ENCODE measurements at places on chromosomes 12 and 14.

- no peak for DNase-seq
Measured at GRCh38 chr12:57027805-57028153, 11.4 kb upstream of the TAC3 start.

DNA sequence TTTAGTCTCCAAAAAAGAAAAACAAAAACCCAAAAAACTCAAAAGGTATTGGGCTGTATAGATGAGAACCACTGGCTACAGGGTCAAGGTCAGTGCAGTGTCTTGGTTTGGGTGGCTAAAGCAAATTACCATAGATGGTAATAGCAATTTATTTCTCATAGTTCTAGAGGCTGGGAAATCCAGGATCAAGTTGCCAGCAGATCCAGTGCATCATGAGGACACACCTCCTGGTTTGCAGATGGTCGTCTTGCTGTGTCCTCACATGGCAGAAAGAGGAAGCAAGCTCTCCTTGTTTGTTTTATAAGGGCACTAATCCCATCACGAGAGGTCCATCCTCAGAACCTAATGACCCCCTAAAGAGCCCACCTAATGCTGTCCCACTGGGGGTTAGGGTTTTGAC is 11.2 kb downstream of the COX14 start:
- no peak for DNase-seq

- no peak for DNase-seq
Measured at GRCh38 chr12:18723752-18724151, 14.1 kb downstream of the PLCZ1 start.

DNA sequence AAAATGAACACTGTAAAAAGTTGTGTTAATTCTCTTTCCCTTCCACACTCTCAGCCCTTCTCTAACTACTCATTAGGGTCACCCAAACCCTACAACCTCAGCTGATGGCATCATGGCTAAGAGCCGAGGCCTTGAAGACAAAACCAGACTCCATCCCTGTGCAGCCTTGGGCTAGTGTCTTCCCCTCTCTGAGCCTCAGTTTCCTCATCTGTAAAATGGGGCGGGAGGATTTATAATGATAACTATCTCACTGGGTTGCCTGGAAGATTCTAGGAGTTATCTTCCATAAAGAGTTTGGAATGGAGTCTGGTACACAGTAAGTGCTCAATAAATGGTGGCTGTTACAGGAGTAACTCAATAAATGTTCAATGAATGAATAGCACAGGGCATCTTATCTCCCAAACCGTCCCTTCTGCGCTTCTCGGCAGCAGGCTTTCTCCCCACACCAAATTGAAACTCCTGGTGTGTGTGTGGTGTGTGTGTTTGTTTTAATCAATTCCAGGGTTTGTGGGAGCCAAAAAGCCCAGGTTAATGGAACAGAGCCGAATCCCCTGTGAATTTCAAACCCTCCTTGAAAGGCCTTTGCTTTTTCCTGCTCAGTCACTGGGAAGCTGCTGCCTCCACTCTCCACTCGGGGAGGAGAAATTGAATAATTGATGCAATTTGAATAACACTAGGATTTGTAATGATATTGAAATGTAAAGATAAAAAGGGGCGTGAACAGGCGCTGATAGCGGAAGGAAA is 61.2 kb upstream of the FAM222A start:
- no peak for DNase-seq

DNA sequence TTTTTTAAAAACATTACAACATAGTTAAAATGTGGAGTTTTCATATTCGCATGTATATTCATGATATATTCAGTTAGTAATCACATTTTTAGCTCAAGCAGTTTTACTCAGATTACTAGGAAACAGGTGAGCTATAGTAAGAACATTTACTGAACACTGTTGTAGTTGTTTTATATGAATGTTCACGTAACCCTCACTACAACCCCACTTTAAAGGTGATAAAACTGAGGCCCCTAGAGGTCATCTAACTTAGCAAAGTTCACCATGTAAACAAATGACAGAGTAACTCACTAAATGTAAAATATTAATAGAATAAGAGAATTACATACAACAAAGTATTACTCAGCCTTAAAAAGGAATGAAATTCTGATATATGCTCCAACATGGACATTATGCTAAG is 26.0 kb downstream of the RPAP3 start:
- DNase-seq = no peak

DNA sequence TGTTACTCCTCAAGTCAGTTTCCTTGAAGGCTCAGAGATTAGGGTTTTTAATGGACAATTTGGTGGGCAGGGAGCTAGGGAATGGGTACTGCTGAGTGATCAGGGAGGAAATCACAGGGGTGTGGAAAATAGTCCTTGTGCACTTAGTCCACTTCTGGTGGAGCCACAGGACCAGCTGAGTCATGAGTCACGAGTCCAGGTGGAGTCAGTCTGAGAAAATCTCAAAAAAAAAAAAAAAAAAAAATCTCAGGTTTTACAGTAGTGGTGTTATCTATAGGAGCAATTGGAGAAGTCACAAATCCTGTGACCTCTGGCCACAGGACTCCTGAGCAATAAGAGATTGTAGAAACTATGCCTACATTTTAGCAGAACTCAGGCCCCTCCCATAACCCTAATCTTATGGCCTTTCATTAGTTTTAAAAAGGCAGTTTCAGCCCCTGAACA is 28.2 kb upstream of the AMN1 start:
- DNase-seq = no peak

DNA sequence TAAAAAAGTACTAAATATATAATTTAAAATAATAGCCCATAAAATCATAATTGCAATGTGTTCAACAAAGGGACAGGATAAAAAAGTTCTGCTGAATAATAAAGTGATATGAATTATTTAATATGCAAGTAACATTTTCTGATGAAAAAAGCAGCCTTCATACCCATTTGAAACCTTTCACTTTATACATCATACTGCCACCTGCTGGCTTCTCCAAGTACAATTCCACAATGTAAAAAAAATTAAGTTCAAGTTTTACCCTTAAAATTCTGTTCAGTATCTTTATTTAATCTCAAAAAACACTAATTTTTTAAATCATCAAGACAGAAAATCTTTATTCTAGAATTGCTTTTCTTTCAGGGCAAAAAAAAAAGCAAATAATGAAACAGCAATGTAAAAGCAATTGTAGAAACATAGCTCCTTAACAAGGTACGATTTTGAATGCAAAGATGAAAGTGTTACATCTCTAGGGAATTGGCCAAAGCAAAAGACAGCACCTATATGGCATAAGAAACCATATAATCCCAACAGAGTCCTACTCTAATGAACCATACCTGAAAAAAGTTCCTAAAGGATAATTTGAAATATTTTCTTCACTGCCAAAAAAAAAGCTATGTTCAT is 15.0 kb downstream of the MDM1 start:
- DNase-seq = no peak

GRCh38 chr14:88129306-88130056 is 124.5 kb downstream of the GPR65 start:
- DNase-seq = no peak

GRCh38 chr12:48118284-48118871 is 786 bp upstream of the PFKM start:
- no peak for DNase-seq

DNA sequence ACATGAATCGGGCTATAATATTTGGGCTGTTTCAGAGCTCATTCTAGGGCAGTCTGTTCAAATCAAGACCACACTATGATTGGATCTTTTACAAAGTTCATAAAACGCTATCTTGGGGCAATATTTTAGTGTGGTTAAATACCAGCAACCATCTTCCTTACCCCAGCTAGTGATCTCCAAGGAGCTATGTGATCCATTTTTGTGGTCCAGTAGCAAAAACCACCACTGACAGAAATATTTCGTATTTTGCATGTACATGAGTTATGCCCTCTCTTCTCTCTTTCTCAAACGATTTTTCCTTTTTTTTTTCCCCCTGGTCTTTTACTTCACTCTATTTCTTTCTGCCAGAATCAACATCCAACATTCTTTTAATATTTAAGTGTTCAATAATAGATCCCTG is 280.6 kb upstream of the KITLG start:
- no peak for DNase-seq

GRCh38 chr12:62543324-62543723 is 76.7 kb downstream of the MON2 start:
- DNase-seq = no peak

DNA sequence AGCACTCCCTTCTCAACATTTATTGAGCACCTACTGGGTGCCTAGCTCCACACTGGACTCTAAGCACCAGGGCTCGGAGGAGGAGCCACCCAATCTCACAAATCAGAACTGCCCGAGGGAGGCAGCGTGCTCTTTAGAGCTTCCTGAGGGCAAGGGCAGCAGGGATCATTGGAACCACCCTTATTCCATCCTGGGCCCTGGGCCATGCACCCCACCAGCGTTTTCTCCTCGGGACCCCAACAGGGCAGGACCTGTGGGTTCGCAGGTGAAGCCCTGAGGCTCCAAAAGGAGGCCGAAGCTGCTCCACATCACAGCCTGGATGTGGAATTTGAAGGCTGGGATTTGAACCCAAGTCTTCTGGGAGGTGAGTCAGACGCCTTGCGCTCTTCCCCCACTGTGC is 15.4 kb downstream of the TMEM119 start:
- no peak for DNase-seq

- DNase-seq = no peak
Measured at GRCh38 chr12:115623764-115624334, 653.6 kb downstream of the MED13L start.

DNA sequence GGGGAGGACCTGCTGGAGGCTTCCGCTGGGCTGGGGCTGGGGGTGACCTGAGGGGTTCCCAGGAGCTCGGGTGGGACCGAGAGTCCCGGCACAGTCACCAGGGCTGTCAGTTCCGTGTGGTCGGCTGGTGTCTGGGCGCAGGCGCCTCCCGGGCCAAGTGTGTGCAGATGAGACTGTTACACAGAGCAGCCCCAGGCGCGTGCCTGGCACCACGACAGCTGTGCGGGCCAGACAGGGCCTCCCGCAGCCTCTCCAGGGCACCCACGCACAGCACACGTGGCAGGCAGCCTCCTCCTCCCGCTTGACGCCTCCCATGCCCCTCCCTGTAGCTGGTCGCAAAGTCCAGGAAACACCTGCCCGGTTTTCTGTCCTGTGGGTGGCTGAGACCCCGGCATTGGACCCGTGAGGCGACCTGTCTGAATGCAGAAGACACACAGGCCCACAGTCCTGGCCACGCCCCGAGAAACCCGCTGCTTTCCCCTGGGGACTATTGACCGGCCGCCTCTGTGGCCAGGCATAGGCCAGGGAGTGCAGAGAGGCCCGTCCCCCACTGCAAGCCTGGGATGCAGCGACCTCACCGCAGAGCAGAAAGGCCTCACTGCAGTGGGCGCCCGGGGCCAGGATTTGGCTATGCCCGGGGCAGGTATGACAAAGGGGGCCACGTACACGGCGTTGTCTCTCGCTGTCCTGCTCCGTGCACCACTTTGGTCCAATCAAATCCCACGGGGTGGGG is 12.1 kb upstream of the GALNT9 start:
- no peak for DNase-seq

- DNase-seq = no peak
Measured at GRCh38 chr12:52659951-52660350, 7.9 kb upstream of the KRT2 start.

DNA sequence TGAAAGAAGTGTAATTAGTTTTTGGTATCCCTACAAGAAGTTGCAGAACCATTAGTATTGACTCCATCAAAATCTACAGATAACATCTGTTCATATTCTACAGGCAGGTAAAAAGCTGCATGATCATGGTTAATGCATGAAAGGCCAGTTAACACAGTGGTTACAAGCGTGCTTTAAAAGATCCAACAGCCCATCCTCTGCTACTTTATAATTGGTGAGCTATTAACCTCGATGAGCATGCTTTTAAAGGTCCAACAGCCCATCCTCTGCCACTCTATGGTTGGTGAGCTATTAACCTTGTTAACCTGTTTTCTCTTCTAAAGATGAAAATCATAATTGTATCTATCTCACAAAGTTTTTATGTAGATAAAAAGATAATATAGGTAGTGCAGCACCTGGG is 289.3 kb downstream of the DUSP6 start:
- DNase-seq = no peak

GRCh38 chr12:55687746-55688145 is 20.0 kb downstream of the ITGA7 start:
- peak; percentile 26 for DNase-seq

GRCh38 chr12:72349491-72349890 is 77.3 kb downstream of the TRHDE start:
- DNase-seq = no peak

GRCh38 chr14:100067481-100067880 is 2.3 kb downstream of the EVL start:
- DNase-seq = no peak

GRCh38 chr12:87329076-87329863 is 699.9 kb downstream of the C12orf50 start:
- no peak for DNase-seq

DNA sequence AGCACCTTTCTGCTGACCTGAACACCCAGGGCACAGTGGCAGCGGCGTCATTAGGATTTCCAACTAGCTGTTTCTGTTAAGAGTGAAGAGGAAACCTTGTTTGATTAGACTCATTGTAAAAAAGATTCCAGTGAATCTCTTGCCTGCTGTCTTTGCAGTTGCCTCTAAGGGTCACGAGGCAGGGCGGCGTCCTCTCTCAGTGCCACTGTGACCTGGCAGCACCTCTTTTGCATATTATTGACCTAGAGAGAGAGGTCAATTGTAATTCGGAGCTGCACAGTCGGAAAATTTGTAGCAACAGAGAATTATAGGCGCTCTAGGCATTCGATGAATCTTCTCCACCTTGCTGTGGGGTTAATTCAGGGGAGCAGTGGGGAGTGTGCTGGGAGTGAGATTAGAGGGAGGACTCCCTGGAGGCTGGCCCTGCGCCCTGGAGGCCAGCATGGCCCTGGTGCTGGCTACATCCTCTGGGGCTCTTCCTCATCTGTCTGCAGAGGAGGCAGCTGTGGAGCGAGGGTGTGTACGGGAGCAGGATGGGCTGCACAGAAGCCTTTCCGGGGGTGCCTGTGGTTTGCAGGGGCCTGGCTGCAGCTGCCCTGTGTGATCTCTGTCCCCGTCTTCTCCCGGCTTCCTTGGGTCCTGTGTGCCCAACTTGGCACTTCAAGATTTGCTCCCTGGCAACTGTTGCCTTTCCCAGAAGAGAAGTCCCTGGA is 14.3 kb downstream of the PACS2 start:
- DNase-seq = no peak

DNA sequence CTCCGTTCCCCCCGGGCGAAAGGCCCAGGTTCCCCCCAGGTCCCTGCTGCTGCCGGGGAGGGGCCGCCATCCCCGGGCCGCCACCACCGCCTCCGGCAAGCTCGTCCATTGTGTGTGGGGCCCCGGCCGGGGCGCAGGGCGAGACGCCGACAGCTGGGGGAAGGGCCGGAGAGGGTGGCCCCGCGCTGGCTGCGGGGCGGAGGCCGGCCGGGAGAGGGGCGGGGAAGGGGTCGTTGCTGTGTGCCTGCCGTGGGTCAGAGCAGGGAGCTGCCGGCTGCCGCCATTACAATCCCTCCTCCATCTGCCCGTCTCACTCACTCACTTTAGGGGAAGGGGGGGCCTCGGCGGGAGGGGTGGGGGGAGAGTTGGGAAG is at the start of gene STRN3:
STRN3 (minus strand) TSS at position 303 of the 373 bp plus-strand sequence; CDS start at position 109, 194 bp downstream.
- no peak for DNase-seq

- no peak for DNase-seq
Measured at GRCh38 chr12:3527181-3527580, 36.2 kb downstream of the PRMT8 start.

GRCh38 chr12:15701206-15701605 is 88.0 kb downstream of the EPS8 start:
- DNase-seq = no peak
